Fibroblast of the aortic adventitia (primary cell): ENCODE measurements at places on chromosomes 2 and 18.
A peak's percentile ranks its signal among the peaks of the same experiment; 100 is the strongest.

GRCh38 chr18:12470382-12471075, 62.8 kb downstream of the PRELID3A start:
- DNase-seq, result peak; percentile 18

DNA sequence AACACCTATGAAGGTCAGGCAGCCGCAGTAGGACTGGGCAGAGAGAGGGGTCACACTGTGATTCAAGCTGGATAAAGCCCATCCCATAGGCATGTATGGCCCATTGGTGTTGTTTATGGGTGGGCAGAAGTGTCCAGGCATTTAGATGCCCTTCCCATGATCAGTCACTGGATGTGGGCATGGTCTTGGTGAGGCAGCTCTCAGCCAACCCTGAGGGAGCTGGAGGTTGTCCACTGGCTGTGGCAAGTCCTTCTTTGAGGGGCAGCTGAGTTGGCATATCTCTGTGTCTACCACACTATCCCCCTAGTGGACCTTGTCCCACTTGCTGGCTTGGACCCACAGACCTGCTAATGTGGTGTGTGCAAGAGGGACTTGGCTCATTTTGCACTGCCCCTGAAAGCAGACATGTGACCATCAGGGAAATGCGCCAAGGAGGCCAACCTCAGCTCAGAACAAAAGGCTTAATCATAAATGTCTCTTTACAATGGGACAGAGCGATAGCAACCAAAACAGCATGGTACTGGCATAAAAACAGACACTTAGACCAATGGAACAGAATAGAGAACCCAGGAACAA, 82.0 kb downstream of the TMEM17 start:
- DNase-seq, result peak; percentile 17

GRCh38 chr18:42242758-42243157, 287.7 kb downstream of the PIK3C3 start:
- DNase-seq, result no peak

GRCh38 chr2:149587950-149588487, 444 bp upstream of the MMADHC start:
- DNase-seq, result no peak

GRCh38 chr2:37976411-37976810, 51.3 kb downstream of the RMDN2 start:
- no peak for DNase-seq

DNA sequence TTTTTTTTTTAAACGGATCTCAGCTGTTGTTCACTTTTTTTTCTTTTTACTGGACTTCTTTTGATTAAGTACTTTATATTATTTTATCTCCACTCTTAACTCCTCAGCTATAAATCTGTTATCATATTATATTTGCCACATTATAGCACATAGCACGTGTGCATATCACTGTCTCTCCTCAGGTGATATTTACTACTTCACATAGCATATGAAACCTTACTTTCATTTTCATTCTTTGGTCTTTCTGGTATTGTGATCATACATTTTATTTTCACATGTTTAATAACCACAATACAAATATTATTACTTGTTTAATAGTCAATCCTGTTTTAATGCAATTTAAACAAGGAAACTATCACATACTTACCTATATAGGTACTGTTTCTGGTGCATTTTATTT, 993.1 kb upstream of the TMEFF2 start:
- DNase-seq, result no peak

DNA sequence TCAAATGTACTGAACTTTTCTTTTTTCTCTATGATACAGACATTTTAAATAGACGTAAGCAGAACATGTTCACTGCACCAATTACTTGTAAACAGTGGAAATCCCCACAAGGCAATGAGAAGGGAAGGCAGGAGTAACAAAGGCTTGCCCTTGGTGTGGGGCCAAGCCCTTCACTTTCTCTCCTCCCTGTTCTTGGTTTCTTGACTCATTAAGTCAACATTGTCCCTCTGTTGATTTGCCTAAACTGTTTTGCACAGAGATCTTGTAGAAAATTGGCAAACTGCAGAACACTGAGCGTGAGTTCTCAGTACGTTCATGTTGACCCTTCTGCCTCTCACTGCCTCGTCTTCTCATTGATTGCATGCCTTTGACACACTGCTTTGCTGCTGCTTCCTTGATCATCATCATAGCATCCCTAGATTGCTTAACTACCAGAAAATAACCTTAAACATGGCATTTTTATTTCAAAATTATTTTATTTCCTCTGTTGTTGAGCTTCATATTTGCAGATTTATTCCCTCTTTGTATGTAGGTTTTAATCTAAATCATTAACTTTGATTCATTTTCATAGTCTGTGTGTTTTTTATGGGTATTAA, 257.7 kb downstream of the PTGR3 start:
- DNase-seq, result peak; percentile 97

DNA sequence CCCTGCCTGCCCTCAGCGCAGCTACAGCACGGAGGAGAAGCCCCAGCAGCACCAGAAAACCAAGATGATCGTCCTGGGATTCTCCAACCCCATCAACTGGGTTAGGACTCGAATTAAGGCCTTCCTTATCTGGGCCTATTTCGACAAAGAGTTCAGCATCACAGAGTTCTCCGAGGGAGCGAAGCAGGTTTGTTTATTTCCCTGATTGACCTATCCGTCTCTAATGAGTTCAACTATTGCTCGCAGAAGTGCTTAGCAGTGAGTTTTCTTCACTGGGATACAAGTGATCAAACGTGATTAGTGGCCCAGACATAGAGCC, 639 bp downstream of the MAIP1 start:
- no peak for DNase-seq

- DNase-seq, result no peak
Measured at GRCh38 chr2:231449503-231450054, 14.7 kb downstream of the NCL start.

DNA sequence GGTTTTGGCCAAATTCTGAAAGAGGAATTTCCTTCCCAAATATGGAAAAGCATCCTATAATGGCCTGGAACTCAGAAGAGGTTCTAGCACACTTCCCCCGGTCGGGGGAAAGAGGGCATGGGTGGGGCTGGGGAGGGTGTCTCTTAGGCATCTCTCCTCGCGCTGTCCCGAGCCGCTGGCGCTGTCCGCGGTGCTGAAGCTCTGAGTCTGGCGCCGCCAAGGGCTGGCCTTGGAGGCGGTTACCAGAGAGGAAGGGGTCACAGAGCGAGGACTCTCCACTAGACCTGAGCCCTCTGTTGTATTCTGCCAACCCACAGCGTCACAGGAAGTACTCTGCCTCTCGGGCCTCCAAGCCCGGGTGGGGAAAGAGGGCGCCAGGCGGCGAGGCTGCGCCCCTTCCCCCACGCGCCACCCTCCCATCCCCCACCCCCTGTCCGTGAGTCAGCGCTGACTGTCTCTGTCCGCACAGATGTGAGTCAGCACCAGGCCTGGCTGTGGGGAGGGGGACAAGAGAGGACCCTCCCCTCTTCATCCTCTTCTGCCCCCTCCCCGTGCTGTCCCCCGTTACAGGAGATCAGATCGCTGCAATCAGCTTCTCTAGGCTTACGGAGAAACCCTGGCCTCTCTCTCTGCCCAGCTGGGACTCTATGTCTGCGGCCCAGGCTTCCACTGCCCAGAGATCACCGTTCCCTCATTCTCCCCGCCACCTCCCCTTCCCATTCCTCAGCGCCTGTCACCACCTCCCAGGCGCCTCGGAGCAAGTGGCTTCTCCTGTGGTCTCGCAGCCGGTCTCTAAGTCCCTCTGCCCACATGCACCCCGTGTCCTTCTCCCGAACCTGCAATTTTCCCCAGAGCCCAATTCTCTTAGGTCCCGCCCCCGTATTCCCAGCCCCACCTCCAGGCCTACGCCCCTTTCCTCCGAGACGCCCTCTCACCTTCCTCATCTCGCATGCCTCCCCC, 779 bp downstream of the PTPRN start:
- DNase-seq, result peak; percentile 62

GRCh38 chr18:11293794-11294193, 144.4 kb upstream of the PIEZO2 start:
- no peak for DNase-seq

DNA sequence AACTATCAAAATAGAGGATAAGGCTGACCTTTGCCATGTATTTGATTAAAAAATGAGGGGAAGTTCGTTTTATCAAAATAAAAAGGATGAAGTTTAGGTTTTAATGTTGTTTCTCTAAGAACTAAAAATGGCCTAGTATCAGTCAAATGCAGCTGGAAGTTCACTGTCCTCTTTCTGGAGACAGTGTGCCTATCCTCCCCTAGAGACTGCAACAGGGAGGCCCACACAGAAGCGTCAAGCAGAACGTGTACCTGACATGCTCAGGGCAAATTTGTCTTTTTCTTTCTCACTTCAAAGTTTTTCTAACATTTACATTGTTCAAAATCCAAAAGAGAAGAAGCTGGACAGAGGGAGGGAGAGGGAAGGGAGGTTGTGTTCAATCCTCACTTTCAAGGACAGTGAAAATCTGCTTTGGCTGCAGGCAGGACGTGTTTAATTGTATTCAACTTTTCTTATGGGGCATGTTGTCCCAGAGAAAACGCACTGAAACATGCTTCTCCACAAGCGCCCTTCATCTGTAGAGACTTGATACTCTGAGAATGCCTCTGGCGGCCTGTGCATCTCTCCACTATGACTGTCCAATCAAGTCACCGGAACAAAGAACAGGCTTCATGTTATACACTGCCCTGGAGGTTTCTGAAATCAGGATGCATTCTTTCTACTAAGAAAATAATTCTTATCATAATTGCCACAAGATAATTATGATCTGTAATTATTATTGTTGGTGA, 65.1 kb downstream of the FAM210A start:
- DNase-seq, result no peak

GRCh38 chr2:74658516-74658915, 4.5 kb downstream of the SEMA4F start:
- DNase-seq, result peak; percentile 68

- DNase-seq, result no peak
Measured at GRCh38 chr2:237109421-237109934, 23.8 kb downstream of the COPS8 start.

GRCh38 chr2:58006952-58007284, 39.7 kb upstream of the VRK2 start:
- no peak for DNase-seq

- no peak for DNase-seq
Measured at GRCh38 chr18:38369772-38370690, 804.4 kb upstream of the CELF4 start.
